ENCODE measurements at places on chromosomes 2 and 18. TPM values are rescaled to one million over a fixed set of nuclear protein-coding genes. Genes with fewer than 3 reads are reported as not detected.

Gene GALNT13
- 0.11 TPM for total RNA-seq

Gene MYL1
- total RNA-seq, result 6.1 TPM

- no peaks in the 10 kb centered on the region for H3K27me3 ChIP-seq
- H3K36me3 ChIP-seq, result no peaks in the 10 kb centered on the region
- H3K4me1 ChIP-seq, result no peaks in the 10 kb centered on the region
- DNase-seq, result no peak
- H3K4me3 ChIP-seq, result no peak overlapping the region
Observed at GRCh38 chr2:168289880-168290279, 42.5 kb upstream of the STK39 start.

Gene HADHB
- 797 TPM for total RNA-seq

Gene ICOS
- not detected for total RNA-seq

Gene MSTN
- not detected for total RNA-seq
